ENCODE measurements at places on chromosomes 16 and 17.

- no peak for DNase-seq
Observed at GRCh38 chr16:3963203-3963602, 82.7 kb upstream of the CREBBP start.

DNA sequence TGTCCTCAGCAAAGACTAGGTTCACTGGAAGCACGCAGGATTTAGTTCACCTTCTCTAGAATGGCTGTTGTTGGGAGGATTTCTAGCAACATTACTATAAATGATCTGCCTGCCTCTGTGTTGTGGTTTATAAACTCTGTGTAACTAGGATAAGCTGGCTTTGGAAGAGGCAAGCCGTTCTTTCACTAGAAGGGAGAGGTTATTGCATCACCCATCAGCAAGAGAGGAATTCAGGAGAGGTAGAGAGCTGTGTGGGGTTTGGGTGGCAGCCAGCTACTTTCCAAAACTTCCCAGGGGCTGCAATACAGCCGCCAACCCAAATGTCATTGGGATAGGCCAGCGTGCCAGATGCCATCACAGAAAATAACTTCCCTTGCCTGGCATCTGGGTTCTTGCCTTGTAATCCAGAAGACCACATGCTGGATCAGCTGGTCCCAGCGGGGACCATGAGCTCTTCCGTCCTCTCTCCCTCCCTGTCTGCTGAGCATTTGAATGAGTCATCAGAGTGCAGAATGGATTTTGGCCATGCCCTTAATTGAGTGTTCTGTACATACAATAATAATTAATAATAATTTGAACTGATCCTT is 95.7 kb upstream of the RBFOX1 start:
- no peak for DNase-seq

- DNase-seq, result no peak
Observed at GRCh38 chr16:54454616-54455015, 168.0 kb upstream of the IRX3 start.

DNA sequence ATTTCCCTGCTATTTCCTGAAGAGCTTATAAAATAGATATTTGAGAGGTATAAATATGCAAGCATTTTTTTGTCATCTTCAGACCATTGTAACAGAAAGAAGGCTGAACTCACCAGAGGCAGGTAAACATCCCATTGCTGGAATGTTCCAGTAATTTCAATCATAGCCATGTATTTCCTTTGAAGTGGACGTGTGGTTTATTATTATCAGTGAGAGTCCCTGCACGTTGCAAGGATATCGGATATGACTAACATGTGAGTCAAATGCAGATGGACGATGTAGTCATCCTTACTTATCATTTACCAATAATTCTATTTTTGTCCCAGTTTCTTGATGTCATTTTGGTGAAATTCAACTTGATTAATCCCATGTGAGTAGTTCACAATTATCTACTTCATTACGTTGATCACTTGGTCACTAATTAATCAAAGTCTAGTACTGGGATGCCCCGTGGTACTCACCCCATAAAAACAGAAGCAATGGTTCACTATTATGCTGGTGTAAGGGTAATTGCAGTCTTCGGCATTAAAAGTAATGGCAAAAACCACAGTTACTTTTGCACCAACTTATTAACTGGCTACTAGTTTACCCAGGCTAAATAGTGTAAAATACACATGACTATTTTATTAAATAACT is 89.5 kb downstream of the VAT1L start:
- no peak for DNase-seq

DNA sequence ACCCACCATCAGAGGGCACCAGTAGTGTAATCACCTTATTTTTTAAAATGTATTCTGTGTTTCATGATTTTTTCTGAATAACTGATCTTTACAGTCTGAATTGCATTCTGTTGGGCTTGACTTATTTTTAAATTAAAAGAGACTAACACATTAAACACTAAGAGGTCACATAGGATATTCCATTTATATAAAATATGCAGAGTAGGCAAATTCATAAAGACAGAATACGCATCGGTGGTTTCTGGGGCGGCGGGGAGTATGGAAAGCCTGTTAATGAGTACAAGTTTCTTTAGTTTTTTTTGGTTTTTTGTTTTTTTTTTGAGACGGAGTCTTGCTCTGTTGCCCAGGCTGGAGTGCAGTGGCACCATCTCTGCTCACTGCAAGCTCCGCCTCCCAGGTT is 366.3 kb downstream of the WWOX start:
- no peak for DNase-seq

GRCh38 chr16:57600048-57600835 is 28.2 kb upstream of the ADGRG1 start:
- peak; percentile 71 for DNase-seq

- no peak for DNase-seq
Observed at GRCh38 chr16:23232806-23233205, 50.3 kb downstream of the SCNN1G start.

GRCh38 chr16:84717484-84717883 is 17.7 kb downstream of the USP10 start:
- DNase-seq, result no peak

DNA sequence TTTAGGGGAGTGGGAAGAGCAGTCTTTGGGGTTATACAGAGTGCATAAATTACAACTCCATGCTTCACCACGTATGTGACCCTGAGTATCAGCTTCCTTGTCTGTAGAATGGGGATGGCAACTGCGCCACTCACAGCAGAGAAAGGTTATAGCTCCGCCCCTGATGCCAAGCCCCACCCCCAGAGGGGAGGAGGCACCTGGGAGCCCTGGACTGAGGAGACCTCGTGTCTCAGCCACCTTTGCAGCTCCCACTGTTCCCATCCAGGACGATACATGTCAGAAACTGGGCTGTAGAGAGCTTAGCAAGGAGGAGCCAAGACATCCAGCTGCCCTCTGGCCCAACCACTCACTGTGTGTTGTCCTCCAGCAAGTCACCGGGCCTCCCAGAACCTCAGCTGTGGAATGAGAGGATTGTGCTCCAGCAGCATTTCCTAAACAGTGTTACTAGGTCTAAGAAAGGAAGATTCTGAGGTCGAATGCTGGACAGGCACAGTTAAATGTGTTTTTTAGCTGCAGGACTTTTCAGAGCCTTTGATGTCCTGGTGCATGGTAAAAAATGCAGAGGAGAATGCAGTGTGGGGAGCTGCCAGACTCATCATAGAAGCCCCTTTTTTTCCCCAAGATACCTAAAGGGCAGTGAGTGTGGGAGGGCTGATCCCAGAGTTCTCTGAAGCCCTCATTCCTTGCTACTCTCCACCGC is 49.4 kb downstream of the BEAN1 start:
- peak; percentile 65 for DNase-seq

- DNase-seq, result peak; percentile 51
Observed at GRCh38 chr17:3965118-3965800, 1.0 kb upstream of the ATP2A3 start.

DNA sequence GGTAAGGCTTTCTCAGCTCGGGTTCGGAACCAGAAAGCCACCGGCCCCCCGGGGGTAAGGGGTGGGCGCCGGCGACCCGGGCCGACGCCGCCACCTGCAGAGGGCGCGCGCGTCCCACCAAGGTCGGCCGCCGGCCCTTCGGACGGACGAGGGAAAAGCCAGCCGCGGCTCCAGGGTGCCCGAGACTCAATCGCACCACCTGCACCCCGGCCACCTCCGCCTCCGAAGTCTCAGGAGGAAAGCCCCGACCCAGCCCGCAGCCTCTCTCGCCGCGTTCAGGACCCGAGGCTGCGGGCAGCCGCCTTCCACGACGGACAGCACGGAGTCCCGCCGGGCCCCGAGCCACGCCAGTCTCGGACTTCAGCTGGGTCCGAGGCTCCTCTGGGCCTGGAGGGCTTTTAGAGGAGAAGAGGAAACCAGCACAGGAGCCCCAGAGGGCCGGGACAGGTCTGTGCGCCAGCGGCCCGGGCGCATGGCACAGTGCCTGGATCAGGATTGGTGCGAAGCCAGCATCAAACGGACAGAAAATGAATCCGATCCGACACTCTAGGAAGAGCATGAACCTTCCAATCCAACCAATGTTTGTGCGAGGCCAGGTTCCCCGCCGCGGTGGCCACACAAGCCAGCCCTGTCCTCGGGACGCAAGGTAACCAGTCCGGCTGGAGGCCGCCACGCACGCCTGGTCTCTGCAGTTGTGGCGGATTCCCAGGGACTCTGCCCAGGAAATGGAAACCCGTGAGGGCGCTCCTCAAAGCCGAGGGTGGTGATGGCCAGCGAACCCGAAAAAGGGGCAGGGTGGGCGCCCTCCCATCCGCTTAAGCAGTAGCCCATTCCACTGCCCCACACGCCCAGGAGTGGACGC is 6.7 kb downstream of the CBX8 start:
- DNase-seq, result peak; percentile 67

GRCh38 chr17:81954131-81955057 is 6.6 kb downstream of the NOTUM start:
- no peak for DNase-seq

- no peak for DNase-seq
Observed at GRCh38 chr16:58102665-58103392, 26.4 kb downstream of the CFAP20 start.

GRCh38 chr17:57875290-57876022 is 25.6 kb upstream of the MRPS23 start:
- peak; percentile 66 for DNase-seq

DNA sequence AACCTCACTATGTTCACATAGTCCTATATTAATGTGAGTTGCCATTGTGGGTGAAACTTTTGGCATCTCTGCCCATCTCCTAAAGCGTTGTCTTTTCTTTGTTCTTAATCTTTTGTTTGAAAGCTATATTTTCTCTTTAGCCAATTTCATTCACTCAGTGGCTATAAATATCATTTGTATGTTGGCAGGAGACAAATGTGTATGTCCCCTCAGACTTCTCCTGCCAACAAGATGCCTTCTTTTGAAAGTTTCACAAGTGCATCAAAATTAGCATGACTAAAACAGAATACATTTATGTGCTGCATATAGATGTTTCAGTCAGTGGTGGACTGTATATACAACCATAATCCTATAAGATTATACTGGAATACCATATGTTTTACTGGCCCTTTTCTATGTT is 109.0 kb downstream of the CA10 start:
- no peak for DNase-seq

DNA sequence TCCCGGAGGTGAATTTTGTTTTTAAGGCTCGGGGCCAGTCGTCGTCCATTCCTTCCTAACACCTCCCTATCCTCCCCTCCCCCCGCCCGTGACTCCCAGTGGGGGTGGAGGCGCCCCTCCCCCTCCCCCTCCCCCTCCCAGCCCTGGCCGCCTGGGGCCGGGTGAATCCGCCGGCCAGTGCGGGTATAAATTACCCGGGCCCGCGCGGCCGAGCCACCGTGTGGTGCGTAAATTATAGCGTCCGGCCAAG is 2.0 kb upstream of the GSE1 start:
- no peak for DNase-seq

GRCh38 chr16:75446416-75446815 is 13.1 kb upstream of the CFDP1 start:
- DNase-seq, result no peak

All from HEK293T (cell line).